Activated naive CD4-positive, alpha-beta T cell (primary cell): ENCODE measurements at places on chromosomes 1 and 21.

- no peak for DNase-seq
Observed at GRCh38 chr1:156444407-156445001, 56.1 kb downstream of the MEF2D start.

DNA sequence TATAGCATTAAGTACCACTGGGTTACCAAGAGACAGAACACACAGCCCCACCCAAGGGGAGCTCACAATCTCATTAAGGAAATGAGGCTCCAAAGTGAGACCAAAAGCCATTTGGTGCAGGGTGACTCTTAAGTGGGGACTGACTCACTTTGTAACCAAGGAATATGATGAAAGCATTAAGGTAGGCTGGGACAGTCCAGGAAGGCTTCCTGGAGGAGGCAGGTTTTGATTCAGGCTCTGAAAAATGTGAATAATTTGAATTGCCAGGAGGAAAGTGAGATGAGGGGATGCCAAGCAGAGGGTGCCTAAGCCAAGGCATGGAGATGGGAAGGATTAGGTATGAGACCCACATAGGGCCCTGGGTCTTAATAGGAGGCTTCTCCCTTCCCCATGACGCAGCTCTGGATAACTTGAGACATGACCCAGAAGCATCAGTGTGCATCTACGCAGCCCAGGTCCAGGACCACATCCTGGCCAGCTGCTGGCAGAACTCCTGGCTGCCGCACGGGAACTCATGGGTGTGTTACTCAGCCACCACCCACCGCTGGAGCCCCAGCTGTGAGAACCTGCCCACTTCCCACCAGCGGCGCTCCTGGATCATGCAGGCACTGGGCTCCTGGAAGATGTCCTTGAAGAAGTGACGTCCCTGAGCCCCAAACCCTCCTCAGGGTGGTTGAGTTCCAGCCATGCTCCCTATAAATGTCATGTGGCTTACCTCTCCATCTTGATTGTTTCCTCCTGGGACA lies 5.9 kb upstream of the TTC4 start:
- no peak for DNase-seq

DNA sequence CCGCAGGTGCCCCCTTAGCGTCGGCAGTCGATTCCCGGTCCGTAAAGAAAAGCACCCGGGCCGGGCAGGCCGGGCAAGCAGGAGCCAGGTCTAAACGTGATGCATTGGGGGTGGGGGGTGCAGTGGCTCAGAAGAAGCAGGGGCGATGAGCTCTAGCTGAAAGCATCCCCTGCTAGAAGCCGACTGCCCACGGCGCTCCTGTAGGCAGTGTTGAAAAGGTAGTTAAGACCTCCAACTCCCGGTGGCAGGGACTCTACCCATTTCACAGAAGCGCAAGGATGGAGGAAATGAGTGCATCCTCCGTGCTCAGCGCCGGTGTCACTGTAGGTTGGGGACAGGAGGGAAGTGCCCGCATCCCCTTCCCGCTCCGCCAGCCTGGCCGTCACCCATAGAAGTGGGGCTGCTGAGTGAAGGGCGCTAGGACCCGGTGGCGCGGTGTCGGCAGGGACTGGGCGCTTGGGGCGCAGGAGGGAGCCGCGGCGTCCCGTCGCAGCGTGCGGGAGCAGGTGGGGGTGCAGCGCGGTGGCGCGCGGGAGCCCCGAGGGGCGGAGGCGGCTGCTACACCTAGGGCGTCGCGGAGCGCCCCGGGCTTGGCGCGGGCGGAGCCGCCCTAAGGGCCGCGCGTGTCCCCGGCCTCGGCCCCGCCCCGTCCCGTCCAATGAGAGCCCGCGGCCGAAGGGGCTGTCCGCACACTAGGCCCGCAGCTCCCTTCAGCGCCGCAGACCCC lies at the start of gene WNT2B:
Gene WNT2B (plus strand): TSS at position 688 of the 727 bp plus-strand sequence. CDS start 298 bp downstream, outside the sequence.
- no peak for DNase-seq

DNA sequence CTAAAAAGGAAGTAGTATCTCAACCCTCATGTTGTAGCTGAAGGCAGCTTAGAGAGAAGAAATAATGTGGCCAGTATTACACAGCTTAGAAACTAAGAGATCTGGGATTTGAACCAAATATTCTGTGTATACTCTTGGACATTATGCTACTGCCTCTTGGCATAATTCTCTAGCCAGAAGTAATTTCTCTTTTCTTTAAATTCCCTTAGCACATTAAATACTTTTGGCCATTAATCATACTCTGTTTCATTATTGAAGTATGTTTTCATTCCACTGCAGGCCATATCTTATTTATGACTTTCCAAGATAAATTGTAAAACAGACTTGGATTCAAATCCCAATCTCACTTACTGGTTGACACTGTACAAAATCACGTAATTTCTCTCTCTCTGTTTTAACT lies 181.3 kb upstream of the SPAG17 start:
- no peak for DNase-seq

- no peak for DNase-seq
Observed at GRCh38 chr1:22250724-22251123, 107.8 kb upstream of the WNT4 start.
